ENCODE measurements at places on chromosomes 7 and 10.

DNA sequence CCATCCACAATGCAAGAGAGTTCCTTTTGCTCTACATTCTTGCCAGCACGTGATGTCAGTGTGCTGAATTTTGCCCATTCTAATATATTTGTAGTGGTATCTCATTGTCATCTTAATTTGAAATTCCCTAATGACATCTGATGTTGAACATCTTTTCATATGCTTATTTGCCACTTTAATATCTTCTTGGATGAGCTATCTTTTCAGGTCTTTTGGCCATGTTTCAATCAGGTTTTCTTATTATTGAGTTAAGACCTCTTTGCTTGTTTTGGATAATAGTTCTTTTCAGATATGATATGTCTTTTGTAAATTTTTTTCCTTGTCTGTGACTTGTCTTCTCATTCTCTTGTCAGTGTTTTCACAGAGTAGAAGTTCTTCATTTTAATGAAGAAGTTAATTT lies 20.4 kb upstream of the FAM3C start:
- no peak for DNase-seq

DNA sequence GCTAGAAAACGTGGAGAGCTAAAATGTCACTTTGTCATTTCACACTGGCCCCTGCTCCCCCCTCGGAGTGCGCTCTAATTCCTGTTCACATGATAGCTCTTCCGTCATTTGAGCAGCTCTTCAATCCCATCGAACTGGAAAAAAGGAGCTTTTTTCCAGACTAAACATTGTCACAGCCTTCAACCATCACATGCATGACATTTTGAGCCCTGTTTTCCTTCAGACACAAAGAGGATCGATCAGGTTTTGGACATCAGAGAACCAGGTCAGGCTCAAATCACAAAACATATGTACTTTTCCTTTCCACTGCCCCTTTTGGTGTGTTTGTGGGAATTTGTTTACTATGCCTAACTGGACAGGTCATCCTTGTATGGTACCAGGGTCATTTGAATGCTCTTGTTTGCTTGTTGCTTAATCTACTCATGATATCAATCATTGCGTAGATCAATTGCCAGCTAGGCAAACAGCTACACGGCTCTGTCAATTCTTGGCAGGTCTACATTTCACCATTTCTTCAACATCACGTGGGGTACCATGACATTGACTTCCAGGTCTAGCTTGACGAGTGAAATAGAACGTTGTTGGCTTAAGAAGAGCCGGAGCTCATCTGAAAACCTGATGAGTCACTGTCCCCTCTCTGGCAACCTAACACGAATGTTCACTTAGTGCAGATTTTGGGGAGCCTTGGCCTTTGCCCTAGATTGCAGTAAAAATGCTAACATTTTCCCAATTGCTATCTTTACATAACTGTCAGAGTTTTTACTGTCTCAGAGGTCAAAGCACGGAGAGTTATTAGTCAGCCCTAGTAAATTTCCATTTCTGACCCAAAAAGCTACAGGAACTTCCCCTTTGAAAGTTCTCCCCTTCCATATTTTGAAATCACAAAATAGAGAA lies 87.3 kb downstream of the LYZL2 start:
- DNase-seq: no peak

DNA sequence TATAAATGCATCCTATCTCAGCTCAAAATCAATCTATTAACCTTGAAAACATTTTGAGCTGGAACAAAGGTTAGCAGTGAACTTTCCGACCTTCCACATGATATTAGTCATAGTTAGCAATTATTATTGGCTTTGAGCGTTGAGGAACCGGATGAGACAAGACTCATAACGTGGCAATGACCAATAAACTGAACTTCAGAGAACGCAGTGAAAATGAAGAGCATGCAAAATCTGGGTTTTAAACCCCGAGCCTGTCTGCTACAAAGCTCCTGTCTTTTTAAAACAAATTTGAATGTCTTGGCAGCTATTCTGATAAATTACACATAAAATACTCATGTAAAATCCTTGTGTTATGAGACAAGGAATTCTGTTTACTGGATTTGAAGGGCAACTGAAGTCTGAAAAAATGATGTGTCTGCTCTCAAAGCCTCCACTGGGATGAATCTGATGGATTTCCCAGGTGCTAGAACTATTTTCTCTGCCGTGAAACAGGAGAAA lies 74.7 kb upstream of the ITGB1 start:
- peak; percentile 65 for DNase-seq

- no peak for DNase-seq
Observed at GRCh38 chr10:51656503-51656902, 42.9 kb downstream of the CSTF2T start.

DNA sequence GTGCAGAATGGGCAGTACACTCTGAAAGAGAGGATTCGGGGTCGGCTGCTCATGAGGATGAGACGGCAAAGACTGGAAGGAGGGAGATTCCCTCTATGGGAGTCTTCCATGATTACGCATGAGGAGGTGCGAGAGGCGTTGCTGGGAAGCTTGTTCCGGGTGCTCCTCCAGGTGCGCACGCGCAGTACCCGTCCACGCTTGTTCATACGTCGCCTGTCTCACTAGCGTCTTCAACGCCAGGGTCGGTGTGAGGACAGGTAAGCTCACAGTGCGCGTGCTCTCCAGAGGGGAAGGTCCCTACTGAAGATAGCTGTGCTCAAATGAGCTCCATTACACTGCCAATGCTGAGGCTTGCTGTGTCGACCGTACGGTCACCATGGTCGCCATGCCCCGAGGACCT lies 39.3 kb upstream of the BNIP3 start:
- no peak for DNase-seq
